ENCODE measurements at places on chromosomes 5 and 9. TPM values are rescaled to one million over a fixed set of nuclear protein-coding genes. Genes with fewer than 3 reads are reported as not detected.

- H3K27me3 ChIP-seq: no peaks in the 10 kb centered on the region
- no peak overlapping the region for H3K27ac ChIP-seq
- no peaks in the 10 kb centered on the region for H3K4me1 ChIP-seq
- no peak overlapping the region for H3K4me3 ChIP-seq
- H3K36me3 ChIP-seq: no peaks in the 10 kb centered on the region
Measured at GRCh38 chr5:54230936-54231685, 79.3 kb downstream of the ARL15 start.

The FOXD1 gene
- total RNA-seq: 0.41 TPM

- no peaks in the 10 kb centered on the region for H3K27me3 ChIP-seq
- DNase-seq: no peak
- peak overlapping the region; percentile 71 for H3K4me3 ChIP-seq
- no peaks in the 10 kb centered on the region for H3K36me3 ChIP-seq
Measured at GRCh38 chr5:71586052-71586940, 844 bp upstream of the MCCC2 start.

The SELENOP gene
- total RNA-seq: 1.1 TPM

The PRDM9 gene
- not detected for total RNA-seq

The TXNDC8 gene
- total RNA-seq: not detected

- no peaks in the 10 kb centered on the region for H3K4me1 ChIP-seq
- H3K4me3 ChIP-seq: no peak overlapping the region
- H3K36me3 ChIP-seq: no peaks in the 10 kb centered on the region
- H3K27ac ChIP-seq: no peak overlapping the region
- DNase-seq: no peak
- no peaks in the 10 kb centered on the region for H3K27me3 ChIP-seq
Measured at GRCh38 chr5:159031513-159031912, 68.2 kb downstream of the EBF1 start.

DNA sequence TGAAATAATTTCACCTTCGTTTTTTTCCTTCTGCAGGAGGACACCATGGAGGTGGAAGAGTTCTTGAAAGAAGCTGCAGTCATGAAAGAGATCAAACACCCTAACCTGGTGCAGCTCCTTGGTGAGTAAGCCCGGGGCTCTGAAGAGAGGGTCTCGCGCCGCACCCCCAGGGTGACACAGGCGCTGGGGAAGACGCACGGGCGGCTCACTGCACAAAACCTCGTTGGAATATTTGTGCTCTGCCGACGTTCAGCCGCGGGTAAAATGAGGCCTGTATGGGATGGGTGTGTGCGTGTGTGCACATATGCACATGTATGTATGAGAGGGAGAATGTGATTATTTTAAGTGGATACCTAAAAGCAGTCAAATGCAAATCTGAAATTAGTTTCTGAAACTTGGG lies 24.5 kb downstream of the QRFP start:
- no peaks in the 10 kb centered on the region for H3K27me3 ChIP-seq
- peaks cover 29% of the 10 kb centered on the region for H3K36me3 ChIP-seq
- H3K4me3 ChIP-seq: no peak overlapping the region
- no peak for DNase-seq
- no peaks in the 10 kb centered on the region for H3K4me1 ChIP-seq

The FYB1 gene
- 277 TPM for total RNA-seq

DNA sequence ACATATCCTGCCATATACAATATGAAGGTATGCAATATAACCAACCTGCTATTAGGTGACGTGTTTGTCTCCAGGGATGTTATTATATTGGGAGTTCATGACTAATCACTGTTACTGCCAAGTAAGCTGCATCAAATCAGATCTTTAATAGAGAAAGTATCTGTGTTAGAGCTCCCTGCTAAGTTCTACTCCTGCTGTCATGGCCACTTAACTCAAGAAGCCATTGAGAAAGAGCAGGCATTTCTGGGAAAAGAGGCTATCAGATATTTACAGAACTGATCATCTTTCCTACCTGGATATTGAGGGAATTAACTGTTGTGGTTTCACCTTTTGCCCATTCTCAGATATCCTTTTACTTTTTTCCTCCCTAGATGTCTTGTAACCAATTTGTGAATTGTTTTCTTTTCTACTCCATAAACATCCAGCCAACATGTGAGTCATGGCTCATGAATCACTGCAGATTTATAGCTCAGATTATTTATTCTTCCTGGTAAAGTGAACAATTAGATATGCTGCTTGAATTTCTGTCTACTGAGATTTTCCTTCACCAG lies 634.8 kb upstream of the FAM174A start:
- no peaks in the 10 kb centered on the region for H3K36me3 ChIP-seq
- no peaks in the 10 kb centered on the region for H3K27me3 ChIP-seq
- no peaks in the 10 kb centered on the region for H3K4me1 ChIP-seq

- no peaks in the 10 kb centered on the region for H3K4me1 ChIP-seq
- no peak overlapping the region for H3K27ac ChIP-seq
- H3K36me3 ChIP-seq: no peaks in the 10 kb centered on the region
- no peak overlapping the region for H3K4me3 ChIP-seq
- H3K27me3 ChIP-seq: no peaks in the 10 kb centered on the region
Measured at GRCh38 chr9:108191065-108191464, 664.7 kb downstream of the ACTL7B start.

GRCh38 chr5:169442403-169442874 lies 141.1 kb upstream of the SPDL1 start:
- no peak overlapping the region for H3K4me3 ChIP-seq
- no peaks in the 10 kb centered on the region for H3K27me3 ChIP-seq
- no peaks in the 10 kb centered on the region for H3K36me3 ChIP-seq
- H3K27ac ChIP-seq: no peak overlapping the region
- H3K4me1 ChIP-seq: no peaks in the 10 kb centered on the region

DNA sequence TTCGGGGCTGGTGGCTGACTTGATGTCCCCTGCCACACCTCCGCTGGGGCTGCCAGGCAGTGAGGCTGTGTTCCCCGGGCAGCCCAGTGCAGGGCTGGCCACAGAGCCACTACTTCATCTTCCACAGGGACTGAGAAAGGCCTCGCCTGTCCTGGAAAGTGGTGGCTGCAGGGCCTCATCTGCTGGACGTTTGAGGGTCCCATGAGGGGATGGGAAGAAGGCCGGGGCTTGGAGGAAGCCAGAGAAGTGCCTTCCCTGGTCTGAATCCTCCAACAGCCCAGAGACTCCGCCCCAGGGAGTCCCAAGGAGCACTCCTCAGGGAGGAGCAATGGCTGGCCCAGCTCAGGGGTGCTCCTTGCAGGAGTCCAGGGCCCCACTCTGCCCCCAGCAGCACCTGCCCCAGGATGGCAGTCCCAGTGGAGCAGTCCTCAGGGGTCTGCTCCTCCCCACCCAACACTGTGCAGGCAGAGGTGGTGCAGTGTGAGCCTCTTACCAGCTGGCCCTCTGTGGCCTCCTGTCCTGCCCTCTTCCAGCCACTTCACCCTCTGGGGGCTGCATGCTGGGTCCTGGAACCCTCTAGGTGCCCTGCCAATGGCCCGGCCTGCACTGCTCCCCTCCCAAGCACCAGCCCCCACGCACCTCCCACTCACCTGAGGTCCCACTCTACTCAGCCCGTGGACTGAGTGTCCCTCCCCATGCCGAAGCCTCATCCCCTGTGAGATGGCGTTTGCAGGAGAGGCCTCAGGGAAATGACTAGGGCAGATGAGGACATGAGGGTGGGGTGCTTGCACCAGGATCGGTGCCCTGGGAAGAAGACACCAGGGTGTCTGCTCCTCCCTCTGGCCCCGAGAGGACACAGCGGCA lies 47.3 kb upstream of the COL5A1 start:
- no peaks in the 10 kb centered on the region for H3K27me3 ChIP-seq
- DNase-seq: no peak
- no peak overlapping the region for H3K4me3 ChIP-seq
- no peaks in the 10 kb centered on the region for H3K36me3 ChIP-seq
- H3K27ac ChIP-seq: no peak overlapping the region
- H3K4me1 ChIP-seq: no peaks in the 10 kb centered on the region

- no peak overlapping the region for H3K27ac ChIP-seq
- H3K36me3 ChIP-seq: no peaks in the 10 kb centered on the region
- DNase-seq: no peak
Measured at GRCh38 chr9:16705111-16705604, 165.3 kb downstream of the BNC2 start.

DNA sequence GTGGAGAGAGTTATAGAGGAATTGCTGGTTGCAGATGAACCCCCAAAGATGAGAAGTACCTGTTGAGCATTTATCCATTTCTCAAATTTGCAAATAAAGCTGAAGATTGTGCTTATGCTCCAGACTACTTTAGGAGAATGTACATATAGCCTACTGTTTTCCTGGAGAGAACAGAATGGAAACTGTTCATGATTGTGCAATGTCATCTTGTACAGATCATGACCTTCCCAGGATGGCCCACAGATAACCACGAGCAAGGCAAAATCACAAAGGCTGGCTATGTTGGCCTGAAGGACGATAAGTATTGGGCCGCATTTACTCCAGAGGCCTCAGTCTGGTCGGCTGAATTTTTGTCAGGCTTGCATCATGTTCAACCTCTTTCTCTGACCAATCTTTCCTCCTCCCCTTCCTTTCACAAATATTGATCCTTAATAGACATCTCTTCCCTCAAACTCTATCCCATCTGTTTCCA lies 28.5 kb upstream of the RICTOR start:
- H3K4me3 ChIP-seq: no peak overlapping the region
- H3K36me3 ChIP-seq: peaks cover 40% of the 10 kb centered on the region
- H3K4me1 ChIP-seq: peaks cover 15% of the 10 kb centered on the region
- no peak for DNase-seq
- no peak overlapping the region for H3K27ac ChIP-seq

DNA sequence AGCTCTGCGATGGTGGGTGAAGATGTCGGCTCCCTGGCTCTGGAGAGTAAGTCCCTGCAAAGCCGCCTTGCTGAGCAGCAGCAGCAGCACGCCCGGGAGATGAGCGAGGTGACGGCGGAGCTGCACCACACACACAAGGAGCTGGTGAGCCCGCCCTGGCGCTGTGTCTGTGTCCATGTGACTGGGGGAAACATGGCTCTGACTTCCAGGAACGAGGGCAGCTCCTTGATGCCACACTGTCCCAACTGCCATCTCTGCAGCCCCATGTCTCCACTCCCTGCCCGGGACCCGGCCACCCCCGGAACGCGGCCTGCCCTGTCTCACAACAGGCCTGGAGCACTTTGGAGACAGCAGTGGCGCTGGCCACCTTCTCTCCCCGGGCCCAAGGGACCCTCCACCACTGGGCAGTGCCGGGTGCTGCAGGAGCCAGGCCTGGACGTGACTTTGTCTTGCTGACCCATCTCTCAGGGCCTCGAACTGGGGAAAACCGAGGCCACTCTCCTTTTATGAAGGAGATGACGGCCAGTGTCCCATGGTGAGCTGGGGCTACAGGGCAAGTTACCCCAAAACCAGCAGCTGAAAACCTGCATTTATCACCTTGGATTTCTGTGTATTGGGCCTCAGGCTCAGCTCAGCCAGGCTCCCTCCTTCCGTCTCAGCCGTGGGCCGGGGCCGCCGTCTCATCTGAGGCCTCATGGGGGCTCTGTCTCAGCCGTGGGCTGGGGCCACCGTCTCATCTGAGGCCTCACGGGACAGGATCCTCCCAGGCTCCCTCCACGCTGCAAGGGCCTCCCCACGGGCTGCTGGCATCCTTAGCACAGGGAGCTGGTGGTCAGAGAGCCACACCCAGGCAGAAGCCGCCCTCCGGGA lies 28.6 kb downstream of the CEP72 start:
- H3K27me3 ChIP-seq: no peaks in the 10 kb centered on the region
- DNase-seq: no peak
- no peak overlapping the region for H3K27ac ChIP-seq
- H3K4me3 ChIP-seq: no peak overlapping the region
- no peaks in the 10 kb centered on the region for H3K4me1 ChIP-seq

DNA sequence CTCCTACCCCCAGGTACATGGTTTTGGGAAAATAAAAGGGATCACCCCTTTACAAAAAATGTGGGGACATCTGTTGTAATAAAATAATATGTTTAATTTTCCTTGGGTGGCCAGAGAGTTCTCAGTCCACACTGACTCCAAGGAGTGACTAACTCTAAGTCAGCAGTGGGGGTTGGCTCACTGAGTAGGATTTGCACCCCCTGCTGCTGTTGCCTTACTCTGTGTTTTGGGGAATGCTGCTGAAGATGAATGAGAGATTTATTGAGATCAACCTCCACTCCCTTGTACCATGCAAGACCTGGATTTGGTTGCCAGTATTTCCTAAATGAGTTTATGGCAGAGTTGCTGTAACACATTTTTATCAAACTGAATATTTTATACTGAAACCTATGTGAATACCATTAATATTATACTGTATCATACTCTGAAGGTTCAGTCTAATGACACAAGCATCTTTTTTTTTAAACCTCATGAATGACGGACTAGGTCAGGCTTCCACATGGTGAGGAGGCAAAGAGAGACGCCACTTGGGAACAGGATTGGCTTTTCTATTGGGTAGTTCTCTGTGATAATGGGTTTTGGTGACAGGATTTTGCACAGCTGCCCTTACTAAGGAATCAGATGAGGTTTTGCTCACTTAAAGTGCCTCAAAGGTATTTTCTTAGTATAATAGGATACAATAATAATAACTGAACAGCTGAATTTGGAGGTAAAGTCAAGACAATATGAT lies 121.3 kb upstream of the OSMR start:
- H3K4me1 ChIP-seq: no peaks in the 10 kb centered on the region
- no peaks in the 10 kb centered on the region for H3K36me3 ChIP-seq
- no peak for DNase-seq

DNA sequence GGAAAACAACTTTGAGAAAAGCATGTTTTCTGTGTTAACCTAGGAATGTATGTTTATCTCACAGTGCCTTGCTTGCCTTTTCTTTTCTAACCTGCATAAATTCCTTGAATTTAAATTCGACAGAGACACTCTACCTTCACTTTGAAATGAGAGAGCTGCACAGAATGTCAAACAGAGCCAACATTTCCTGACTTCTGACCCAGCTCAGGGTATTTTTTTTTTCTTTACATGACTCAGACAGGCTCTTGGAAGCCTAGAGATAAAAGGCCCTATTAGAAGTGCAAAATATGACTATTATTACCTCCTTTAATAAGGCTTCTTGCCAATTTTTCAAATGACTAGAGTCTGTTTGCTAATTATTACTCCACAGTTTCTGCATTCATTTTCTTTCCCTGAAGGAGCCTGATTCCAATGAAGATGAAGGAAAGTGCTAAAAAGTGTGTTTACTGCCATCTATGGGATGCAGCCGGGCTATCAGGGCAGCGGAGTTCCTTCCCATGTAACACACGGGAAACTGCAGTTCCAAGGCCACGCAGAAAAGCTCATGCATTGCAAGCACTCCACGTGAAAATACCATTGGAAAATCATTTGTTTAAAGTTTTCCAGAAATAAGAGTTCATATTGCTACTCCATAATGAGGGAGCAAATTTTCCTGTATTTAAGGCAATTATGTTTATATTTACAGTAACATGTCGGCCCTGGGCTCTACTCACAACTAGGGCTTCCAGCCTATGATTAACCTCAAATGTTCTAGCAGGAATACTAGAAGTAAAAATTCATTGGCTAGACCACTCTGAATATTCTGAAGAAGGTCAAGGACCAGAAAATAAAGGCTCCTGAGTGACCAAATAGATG lies 485.6 kb downstream of the ZSWIM6 start:
- no peaks in the 10 kb centered on the region for H3K36me3 ChIP-seq
- no peak overlapping the region for H3K4me3 ChIP-seq
- no peak overlapping the region for H3K27ac ChIP-seq
- DNase-seq: no peak
- H3K4me1 ChIP-seq: peaks cover 5% of the 10 kb centered on the region

GRCh38 chr9:127662617-127663016 lies 44.2 kb upstream of the CFAP157 start:
- no peak overlapping the region for H3K27ac ChIP-seq
- no peaks in the 10 kb centered on the region for H3K36me3 ChIP-seq
- no peak overlapping the region for H3K4me3 ChIP-seq
- no peaks in the 10 kb centered on the region for H3K27me3 ChIP-seq
- H3K4me1 ChIP-seq: no peaks in the 10 kb centered on the region

The LSM11 gene
- 2.0 TPM for total RNA-seq

The CBY3 gene
- total RNA-seq: not detected

The C7 gene
- total RNA-seq: not detected

- H3K27me3 ChIP-seq: no peaks in the 10 kb centered on the region
- peak overlapping the region; percentile 98 for H3K27ac ChIP-seq
- H3K36me3 ChIP-seq: peaks cover 6% of the 10 kb centered on the region
- peaks cover 32% of the 10 kb centered on the region for H3K4me1 ChIP-seq
- peak overlapping the region; percentile 98 for H3K4me3 ChIP-seq
Measured at GRCh38 chr5:138543730-138544104, 681 bp upstream of the ETF1 start.
